Right renal pelvis (tissue), 4 donors: ENCODE measurements at places on chromosomes 12 and 14. TPM values are rescaled to one million over a fixed set of nuclear protein-coding genes. Genes with fewer than 3 reads are reported as not detected.

Gene OR11G2
- not detected for polyA plus RNA-seq

Gene IL31
- polyA plus RNA-seq: not detected

GRCh38 chr14:81519200-81520011 is 14.2 kb downstream of the SEL1L start:
- DNase-seq: no peak

DNA sequence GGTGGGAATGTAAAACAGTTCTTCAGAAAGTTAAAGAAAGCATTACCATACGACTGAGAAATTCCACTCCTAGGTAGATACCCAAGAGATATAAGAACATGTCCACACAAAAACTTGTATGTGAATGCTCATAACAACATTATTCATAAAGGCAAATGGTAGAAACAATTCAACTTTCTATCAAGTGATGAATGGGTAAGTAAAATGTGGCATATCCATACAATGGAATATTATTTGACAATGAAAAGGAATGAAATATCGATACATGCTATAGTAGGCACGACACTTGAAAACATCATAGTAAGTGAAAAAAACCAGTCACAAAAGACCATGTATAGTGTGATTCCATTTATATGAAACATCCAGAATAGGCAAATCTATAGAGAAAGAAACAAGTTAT is 71.3 kb downstream of the GALNT8 start:
- DNase-seq: no peak

Gene KERA
- not detected for polyA plus RNA-seq

DNA sequence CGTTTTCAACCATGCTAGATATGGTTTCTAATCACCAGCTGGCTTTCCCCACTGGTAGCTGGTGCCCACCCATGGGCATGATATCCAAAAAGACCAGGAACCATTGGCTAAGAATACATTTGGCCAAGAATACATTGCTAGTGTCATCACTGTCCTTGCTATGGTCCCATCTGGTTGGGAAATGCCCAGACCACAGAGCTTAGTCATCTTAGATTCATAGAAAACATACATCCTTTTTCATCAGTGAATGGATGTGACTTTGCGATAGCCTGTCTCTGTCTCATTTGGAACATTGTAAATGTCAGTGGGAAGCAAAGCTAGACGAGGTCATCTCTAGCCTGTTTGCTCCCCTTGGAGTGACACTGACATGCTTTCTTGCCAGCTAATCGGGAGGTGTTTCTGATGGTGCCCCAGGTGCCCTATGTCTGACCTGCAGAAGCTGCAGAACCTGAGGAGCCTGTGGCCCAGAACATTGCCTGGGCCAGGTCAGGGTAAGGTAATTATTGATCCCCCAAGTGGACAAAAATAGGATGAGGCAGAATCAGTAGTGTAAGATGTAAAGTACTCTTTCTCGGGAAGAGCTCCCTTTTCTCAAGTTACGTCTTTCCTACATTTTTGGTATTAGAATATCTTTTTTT is 194.8 kb downstream of the SLC41A2 start:
- no peak for DNase-seq

Gene PZP
- polyA plus RNA-seq: 0.15 TPM

GRCh38 chr12:104974626-104975290 is 11.4 kb upstream of the NOPCHAP1 start:
- no peak for DNase-seq

DNA sequence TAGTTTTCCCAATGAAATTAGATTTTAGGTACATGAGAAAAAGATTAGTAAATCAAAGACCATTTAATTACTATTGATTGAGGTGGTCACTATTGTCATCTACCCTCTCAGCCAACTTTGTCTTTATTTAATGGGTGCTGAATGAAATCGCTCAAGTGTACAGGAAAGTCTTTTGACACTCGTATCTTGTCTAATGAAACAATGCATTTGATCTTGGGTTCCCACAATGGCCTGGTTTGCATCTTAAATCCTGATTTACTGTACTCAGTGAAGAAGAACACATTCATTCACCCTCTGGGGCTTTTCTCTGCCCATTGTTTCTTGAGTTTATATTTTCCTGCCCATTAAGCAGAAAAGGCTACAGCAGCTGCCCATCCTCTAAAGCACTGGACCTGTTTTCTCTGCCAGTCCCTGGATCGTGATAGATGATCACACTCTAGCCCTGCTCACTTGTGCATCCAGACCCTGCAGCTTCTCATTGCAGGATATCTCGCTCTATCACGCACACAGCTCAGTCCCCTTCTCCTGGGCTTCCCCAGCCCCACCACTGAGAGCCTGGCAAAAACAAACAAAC is 1369.3 kb downstream of the AACS start:
- no peak for DNase-seq

DNA sequence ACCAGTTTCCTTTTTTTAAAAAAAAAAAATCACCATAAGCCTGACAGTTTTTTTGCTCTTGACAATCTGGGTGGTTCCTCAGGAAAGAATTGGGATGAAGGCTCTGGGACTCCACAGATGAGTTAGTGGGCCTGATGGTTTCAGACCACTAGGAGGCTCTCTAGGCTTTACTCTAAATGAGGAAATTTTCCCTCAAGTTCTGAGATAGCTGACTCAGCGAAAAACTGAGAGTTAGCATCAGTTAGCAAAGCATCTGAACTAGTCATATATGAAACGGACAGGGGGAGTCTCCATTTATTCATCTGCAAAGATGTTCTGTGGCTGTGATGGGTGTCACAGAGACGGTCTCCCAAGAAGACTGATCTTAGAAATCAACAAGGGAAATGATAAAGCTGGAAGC is 314.3 kb upstream of the OR4E1 start:
- no peak for DNase-seq
